ENCODE measurements at places on chromosomes 3 and 15.

DNA sequence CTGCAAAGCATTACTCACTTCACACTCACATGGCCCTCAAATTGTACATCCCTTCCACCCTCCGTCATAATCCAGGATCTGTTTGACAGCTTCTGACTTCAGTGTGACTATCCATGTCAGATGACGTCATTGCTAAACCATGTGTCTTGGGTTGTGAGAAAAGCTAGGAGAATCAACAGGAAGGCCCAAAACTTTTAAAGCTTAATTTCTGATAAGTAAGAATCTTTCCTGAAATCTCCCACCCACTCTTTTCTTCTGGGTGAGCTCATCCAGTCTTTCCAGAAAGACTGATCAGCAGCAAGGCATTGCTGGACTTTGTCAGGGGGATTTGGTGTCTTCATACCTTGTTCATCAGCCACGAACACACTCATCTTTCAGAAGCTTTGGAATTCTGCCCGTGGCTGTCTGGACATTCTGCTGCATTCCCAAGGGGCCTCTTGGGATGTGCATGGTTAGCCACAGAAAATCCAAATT lies 11.5 kb upstream of the LMCD1 start:
- no peak for DNase-seq

DNA sequence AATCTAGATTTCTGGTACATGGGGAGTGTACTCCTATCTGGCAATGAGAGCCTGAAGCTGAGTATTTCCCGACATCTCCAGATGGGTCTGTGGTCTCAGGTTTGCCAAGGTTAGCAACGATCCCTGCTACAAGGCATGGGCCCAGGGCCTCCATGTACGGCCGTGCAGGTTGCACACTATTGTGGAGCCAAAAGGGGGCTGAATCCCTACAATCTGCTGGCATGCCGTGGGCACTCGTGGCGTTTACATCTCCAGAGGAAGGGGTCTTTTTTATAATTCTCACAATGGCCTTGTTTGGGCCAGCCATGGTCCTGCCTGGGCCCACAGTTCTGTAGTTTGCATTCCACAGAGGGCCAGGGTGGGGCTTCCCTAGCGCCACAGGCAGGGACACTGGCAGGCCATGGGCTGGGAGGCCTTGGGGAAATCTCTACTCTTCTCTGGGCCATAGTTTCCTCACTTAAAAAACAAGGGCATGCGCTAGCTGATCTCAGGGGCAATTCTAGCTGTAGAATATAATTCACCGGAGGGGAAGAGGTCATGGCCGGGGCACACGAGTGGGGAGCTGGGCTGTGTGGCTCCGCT lies 68.9 kb upstream of the TLE3 start:
- no peak for DNase-seq

DNA sequence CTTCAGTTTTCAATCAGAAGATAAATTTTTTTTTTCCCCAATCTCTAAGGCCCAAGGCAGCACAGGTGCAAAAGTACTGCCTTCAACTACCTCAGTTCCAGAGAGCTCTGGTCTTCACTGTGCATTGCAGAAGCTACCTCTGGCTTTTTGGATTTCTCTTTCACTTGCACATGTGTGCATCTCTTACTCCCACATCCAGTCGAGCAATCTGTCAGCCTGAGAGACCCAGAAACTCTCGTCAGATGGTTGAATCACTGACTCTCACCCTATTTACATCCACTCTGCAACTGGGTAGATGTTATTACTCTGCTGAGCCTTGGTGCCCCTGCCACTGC lies 813.8 kb downstream of the NR2F2 start:
- DNase-seq = no peak

- no peak for DNase-seq
Measured at GRCh38 chr3:148778926-148779325, 48.7 kb upstream of the CPB1 start.

- no peak for DNase-seq
Measured at GRCh38 chr15:35980719-35981118, 434.8 kb upstream of the DPH6 start.

GRCh38 chr3:184320104-184320445 lies 5.7 kb downstream of the EIF4G1 start:
- DNase-seq = peak; percentile 44

- DNase-seq = no peak
Measured at GRCh38 chr3:4795905-4796304, 183.3 kb upstream of the BHLHE40 start.

DNA sequence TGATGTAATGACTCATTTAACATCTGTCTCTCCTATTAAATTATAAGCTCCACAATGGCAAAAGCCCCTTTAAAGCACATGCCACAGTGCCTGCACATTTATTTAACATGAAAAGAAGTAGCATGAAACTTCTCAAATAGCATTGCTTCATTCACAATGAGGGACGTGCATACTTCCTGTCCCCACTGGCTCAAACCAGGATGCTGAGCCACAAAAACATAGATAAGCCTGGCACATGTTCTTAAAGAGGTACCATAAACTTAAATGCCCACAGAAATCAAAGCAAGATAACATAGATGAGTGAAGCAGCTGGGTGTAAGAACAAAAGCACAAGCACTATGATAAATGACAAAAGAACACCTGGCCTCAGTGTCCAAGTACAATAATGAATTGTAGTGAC lies 3.8 kb downstream of the TP53BP1 start:
- DNase-seq = no peak

DNA sequence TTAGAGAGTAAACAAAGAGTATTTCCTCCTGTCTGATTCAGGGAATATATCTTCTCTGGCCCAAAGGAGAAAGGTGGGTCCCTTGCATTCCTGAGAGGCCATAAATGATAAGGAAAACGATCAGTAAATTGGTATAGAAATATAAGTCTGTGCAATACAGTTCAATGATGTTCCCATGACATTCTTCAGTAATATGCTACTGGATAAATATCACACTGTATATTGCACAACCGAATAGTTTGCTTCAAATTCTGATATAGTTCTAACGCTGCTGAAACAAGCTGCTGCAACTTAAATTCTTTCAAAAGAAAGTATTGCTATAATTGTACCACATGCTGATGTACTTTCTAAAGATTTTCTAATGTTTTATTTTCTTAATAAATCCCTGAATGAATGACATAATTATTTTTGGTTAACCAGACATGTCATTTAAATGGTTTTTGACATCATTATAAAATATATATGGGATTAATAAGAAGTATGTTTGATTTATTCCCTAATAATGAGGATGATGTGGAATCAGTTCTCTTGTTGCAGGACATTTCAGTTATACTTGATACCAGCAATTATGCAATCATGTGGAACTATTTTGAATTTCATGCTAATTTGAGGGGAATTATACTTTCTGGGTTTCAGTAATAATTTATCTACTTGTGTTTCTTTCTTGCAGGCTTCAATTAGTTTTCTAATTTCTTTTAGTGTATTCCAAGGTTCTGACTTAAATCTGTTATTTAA lies 44.9 kb downstream of the FGF7 start:
- DNase-seq = no peak

DNA sequence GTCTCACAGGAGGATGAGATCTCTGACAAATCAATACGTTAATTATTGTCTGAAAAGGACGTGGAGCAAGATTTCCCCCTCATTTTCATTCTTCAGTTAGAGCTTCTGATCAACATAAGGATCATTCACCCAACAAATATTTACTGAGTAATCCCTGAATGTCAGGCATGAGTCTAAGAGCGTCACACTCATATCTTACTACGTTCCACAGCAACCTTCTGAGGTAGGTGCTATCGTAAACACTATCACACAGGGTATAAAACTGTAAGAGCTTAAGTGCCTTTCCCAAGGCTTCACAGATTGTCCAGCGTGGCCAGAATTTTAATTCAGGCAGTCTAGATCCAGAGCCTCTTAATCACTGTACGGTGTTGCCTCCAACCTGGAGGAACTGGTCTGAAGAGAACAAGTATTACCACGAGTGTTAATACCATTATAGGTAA lies 10.6 kb upstream of the TM4SF1 start:
- no peak for DNase-seq

- DNase-seq = no peak
Measured at GRCh38 chr15:59950603-59951388, 53.3 kb upstream of the FOXB1 start.

GRCh38 chr3:125072301-125072700 lies 16.5 kb upstream of the HEG1 start:
- no peak for DNase-seq

GRCh38 chr3:192061426-192061825 lies 600.5 kb downstream of the PYDC2 start:
- no peak for DNase-seq

DNA sequence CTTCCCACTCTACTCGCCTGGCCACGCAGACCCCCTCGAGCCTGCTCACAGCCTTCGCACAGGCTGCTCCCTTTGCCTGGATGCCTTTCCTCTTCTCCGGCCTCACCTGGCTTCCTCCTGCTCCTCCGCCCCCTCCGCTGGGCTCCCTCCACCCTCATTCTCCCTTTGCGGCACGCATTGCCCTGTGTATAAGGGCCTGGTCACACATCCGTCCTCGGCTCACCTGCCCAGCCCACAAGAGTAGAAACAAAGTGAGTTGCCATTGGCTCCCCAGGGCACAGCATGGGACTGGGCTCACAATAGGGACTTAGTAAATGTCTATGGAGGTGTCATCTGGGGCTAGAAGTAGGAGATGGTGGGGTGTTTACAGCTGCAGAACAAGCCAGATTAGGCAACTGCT lies 4.2 kb downstream of the PLXND1 start:
- no peak for DNase-seq

DNA sequence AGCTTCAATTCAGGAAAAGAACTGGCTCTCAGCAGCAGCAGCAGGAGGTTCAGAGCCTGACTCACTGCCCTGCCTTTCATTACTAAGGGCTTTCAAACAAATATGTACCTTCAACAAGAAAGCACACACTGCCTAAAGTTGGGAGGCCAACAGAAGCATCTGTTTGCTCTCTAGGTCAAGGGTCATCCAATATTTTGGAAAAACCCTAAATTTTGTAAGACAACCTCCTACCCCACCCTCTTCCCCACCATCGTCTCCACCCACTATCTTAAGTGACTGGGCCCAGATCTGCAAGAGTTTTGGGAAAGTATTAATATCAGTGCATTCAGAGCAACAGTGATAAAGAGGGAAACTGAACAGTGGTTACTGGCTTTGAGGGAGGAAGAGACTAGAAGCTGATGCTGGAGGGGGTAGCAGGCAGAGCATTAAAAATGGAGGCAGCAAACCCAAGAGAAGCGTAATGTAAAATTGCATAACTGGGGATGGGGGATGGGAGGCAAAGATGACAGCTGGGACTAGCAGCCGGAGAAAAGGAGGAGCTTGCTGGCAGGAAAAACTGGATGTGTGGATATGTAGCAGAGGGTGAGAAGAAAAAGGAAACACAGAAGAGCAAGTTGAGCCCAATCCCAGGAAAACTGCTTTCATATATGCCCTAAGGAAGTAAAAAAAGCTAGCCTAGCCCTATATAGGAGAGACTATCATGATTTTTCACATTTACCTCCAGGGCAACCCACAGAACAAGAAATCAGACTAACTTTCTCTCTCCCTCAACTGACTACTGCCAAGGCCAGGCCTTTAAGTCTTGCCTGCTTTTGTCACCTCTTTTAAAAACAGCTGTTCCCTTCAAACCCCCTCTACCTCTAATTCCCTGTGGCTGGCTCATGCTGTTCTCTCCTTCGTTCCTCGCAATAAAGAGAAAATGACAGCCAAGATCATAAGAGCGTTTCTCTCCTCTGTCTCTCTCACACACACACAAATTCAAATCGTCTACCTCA lies 31.4 kb downstream of the NPTN start:
- DNase-seq = no peak

- DNase-seq = no peak
Measured at GRCh38 chr3:42800251-42800650, 4.0 kb downstream of the HIGD1A start.

GRCh38 chr15:100849021-100849854 lies 30.4 kb upstream of the ALDH1A3 start:
- no peak for DNase-seq

DNA sequence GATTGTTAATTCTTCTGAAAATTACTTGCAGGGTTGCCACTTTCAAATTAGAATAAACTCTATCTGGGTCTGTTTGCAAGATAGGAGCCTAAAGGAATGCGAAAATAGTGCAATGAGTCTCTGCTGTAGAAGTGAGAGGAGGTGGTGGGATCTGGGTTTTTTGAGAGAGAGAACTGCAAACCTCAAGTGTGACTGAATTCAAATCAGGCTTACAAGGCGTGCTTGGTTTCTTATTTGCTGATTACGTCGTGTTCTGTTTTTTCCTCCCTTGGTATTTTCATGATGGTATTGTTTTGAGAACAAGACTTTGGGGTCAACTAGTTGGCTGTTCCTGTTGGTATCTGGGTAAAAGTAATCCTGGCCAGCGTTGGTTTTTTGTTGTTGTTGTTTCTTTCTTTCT lies 490.9 kb upstream of the CFAP20DC start:
- no peak for DNase-seq

DNA sequence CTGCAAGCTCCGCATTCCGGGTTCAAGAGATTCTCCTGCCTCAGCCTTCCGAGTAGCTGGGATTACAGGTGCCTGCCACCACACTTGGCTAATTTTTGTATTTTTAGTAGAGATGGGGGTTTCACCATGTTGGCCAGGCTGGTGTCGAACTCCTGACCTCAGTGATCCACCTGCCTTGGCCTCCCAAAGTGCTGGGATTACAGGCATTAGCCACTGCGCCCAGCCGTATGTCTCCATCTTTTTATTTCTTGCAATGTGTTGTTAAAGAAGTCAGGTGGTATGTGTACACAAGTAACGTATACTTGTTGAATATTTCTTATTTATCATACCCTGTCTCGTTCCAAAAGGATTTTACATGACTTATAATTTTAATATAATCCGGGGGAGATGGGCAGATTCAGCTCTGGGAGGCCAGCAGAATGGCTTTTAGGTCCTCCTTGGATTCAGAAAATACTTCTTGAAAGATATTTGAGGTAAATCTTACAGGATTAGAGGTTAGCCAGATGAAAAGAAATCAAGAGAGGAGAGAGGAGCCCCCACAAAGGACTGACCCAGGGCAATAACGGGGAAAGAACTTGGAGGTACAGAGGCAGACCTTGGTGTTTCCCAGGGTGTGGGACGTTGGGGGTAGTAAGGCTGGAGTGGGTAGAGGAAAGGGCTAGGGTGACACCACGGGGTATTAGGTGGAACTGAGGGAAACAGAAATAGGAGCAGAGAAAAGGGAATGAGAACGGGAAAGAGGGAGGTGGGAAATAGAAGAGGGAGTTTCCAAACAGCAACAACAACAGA lies 27.2 kb upstream of the MUC20 start:
- DNase-seq = no peak

Data from NCI-H1436 treated with DMSO at 0.1 percent for 48 hours (cell line).